MM.1S (cell line): ENCODE measurements at places on chromosomes 7 and 10.
A peak's percentile ranks its signal among the peaks of the same experiment; 100 is the strongest.

- no peak for DNase-seq
Observed at GRCh38 chr7:80924090-80924489, 5.2 kb upstream of the SEMA3C start.

- DNase-seq = no peak
Observed at GRCh38 chr7:51011710-51012350, 229.1 kb upstream of the GRB10 start.

DNA sequence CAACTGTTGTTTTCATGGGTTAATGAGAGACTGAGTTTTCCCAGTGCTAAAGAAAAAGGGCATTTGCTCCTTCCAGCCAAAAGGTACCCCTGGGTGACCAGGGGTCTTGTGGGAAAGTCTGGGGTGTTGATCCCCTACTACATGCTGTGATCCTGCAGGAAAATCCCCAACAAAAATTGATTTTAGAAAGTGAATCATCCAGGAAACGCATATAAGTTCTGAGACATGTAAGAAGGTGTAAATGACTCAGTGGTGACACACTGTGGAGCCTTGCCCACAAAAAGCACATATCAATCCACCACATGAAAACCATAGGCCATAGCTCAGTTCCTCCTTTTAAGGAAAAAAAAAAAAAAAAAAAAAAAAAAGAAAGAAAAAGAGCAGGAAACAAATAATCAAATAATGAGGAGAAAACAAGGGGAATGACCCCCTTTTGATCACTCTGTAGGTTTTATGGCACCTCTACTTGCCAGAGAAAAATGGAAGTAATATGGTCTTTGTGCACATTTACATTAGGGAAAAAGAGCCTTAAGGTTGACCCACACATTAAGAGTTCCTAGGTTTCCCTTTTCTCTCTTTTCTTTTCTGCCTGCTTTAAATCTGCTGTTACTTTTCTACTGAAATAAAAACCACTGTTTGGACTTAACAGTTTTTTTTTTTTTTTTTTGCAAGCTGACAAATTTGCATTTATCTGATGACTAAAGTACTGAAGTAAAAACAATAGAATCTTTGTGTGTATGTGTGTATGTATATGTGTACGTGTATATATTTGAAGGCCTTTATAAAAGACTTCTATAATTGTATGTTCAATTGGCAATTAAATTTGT, 386.0 kb downstream of the KIF20B start:
- peak; percentile 12 for DNase-seq

- DNase-seq = no peak
Observed at GRCh38 chr7:31549611-31550010, 35.7 kb downstream of the ITPRID1 start.

DNA sequence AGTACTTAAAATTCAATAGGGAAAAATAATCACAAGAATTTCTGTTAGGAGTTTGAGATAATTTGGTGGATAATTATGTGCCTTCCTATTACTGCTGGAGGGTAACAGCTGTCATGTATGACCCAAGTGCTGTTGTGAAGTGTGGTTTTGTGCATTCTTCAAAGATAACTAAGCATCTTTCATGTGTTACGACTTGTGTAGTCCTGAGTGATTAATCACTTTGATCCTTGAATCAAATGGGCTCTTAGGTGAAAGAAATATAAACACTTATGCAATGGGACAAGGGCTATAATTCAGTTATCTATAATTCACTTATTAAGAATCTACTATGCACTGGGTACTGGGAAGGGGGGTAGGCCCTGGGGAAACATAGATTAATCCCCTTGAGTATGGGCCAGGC, 89.0 kb downstream of the CH25H start:
- no peak for DNase-seq

GRCh38 chr10:33314811-33315561, 19.5 kb downstream of the NRP1 start:
- DNase-seq = no peak

- no peak for DNase-seq
Observed at GRCh38 chr10:4672201-4672600, 153.8 kb upstream of the AKR1E2 start.

- DNase-seq = no peak
Observed at GRCh38 chr7:21603972-21604749, 61.3 kb downstream of the DNAH11 start.

- DNase-seq = no peak
Observed at GRCh38 chr7:73717991-73718405, 1.5 kb downstream of the STX1A start.

DNA sequence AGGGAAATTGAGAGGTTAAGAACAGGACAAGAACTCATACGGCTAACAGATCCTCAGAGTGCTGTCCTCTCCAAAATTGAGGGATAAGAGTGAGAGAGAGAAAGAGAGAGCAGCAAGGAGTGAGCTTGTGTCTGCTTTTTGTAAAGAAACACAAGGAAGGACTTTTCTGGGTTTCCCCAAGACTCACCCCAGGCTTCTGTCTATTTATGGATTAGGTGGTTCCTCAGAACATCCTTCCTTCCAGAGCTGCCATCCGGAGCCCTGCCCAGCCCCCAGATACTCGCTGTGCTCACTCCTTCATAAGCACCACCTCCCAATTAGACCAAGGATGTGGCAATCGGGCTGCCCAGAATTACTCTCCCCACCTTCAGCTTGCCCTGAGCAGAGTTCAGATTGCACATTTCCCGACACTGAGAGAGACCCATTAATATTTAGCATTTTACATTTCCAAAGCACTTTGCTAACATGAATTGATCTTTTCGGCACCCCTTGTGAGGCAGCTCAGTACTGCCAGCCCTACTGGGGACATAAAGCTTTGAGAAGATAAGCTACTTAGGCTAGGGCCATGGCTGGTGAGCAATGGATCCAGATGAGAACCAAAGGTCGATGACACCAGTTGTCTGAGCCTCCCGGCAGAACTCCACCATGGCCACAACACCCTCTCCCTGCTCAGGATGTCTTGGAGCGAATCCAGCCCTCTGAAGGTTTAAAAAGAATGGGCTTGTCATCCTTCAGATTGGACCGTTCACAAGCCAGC, 19.2 kb upstream of the R3HCC1L start:
- no peak for DNase-seq

- no peak for DNase-seq
Observed at GRCh38 chr10:124748166-124748565, 4.0 kb upstream of the FAM53B start.

- DNase-seq = no peak
Observed at GRCh38 chr10:125091891-125092290, 68.5 kb downstream of the CTBP2 start.

GRCh38 chr10:50558371-50558770, 65.4 kb downstream of the SGMS1 start:
- no peak for DNase-seq

- DNase-seq = no peak
Observed at GRCh38 chr7:26657206-26657641, 207.2 kb downstream of the SKAP2 start.

DNA sequence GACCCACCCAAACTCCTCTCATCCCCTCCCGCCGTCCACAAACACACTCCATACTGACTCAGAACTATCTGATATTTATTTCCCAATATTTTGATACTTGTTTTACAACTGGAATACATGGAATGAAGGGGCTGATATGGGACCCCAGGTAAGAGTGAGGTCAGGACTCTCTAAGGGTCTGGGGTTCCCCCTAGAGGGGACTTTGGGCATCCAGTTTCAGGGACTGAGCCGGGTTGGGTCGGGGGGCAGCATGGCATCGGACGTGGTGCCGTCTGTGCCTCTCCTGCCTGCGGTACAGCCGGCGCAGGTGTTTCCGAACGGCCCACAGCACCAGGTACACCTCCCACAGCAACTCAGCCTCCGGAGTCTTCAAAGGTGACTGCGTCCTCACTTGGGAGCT, 7.5 kb downstream of the SPACDR start:
- DNase-seq = no peak

- DNase-seq = no peak
Observed at GRCh38 chr7:95471071-95471470, 14.7 kb upstream of the ASB4 start.

DNA sequence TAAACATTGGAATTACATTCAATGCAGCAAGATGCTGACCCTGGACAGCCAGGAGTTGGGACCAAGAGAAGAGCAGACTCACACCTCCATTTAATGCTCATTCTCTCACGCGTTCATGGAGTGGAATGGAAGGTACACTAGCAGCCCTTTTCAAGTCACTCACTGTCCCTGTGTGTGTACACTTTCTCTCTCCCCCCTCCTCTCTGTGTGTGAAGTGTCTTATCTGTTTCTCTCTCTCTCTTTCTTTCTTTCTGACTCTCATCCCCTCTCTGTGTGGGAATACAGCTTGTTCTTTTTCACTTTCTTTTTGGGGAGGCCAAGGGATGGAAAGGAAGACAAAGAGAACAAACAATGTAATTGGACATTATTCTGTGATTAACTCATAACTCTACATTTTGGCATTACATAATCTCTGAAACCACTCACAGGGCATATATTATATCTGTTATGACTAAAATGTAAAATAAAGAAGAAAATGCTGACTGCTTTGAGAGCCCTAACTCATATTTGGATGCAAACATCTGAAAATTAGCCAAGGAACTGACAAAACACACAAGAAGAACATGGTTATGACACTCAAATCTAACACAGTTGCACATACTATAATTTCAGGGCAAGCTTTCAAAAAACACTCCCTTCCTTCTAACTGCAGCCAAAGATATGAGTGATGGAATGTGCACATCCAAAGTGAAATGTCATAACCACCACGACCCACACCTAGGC, 188.8 kb downstream of the PARD3 start:
- no peak for DNase-seq

DNA sequence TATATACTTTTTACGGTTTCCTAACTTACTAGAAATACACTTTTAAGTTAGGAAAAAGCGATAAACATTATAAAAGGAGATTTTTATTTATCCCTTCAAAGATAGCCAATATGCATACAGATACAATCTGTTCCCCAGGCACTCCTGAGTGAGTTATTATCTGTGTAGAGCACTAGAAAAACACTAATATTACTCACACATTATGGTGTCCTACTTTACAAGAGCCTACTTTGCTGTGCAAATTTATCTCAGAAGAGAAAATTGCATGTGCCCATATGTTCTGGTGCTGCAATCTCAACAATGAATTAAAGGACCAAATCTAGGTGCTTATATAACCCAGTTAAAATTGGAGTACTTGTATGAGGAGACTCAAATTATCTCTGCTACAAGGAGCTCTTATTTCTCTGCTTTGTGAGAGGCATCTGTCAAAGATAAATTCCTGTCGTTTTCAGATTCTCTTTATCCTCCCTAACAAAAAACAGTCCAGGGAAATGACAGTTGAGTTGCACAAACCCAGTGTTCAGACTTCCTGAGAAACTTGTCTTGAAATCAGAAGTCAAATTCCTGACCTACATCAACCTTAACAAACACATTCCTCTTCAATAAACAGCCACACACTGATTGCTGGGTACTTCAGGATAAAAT, 28.9 kb downstream of the CPA1 start:
- no peak for DNase-seq

DNA sequence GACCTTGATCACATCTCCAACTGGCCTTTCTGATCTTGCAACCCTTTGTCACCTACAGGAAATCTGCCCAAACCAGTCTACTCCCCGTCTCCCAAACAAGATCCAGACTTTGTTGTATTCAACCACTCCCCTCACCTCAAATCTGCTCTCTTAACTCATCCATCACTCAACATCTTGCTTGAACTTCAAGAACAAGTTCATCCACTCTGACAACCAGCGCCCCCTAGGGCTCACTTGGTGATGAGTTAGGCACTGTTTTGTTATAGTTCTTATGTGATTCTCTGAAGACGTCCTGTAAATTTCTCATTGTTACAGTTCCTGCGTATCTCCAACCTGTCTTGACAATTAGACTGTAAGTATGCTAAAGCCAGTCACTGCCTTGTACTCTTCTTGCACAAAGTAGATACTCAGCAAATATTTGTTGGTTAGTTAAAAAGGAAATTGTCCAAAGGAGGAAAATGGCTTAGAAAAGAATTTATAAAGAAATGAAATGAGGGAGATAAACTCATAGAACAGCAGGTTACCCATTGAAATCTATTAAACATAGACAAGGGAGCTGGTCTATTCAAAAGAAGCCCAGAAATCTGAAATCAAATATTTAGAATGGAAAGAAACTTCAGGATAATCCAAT, 5.3 kb downstream of the FRMD4A start:
- no peak for DNase-seq

DNA sequence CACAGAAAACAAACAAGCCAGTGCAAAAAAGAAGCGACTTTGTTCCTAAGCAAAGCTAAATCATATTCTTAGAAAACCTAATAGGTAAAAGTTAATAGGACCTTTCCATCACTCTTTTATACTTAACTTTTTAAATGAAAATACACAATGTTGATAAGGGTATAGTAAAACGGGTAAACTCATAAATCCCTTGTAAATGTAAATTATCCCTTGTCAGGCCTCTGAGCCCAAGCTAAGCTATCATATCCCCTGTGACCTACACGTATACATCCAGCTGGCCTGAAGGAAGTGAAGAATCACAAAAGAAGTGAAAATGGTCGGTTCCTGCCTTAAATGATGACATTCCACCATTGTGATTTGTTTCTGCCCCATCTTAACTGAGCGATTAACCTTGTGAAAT, 76.4 kb downstream of the GSAP start:
- DNase-seq = no peak

GRCh38 chr10:92024700-92025099, 101.1 kb downstream of the BTAF1 start:
- no peak for DNase-seq

DNA sequence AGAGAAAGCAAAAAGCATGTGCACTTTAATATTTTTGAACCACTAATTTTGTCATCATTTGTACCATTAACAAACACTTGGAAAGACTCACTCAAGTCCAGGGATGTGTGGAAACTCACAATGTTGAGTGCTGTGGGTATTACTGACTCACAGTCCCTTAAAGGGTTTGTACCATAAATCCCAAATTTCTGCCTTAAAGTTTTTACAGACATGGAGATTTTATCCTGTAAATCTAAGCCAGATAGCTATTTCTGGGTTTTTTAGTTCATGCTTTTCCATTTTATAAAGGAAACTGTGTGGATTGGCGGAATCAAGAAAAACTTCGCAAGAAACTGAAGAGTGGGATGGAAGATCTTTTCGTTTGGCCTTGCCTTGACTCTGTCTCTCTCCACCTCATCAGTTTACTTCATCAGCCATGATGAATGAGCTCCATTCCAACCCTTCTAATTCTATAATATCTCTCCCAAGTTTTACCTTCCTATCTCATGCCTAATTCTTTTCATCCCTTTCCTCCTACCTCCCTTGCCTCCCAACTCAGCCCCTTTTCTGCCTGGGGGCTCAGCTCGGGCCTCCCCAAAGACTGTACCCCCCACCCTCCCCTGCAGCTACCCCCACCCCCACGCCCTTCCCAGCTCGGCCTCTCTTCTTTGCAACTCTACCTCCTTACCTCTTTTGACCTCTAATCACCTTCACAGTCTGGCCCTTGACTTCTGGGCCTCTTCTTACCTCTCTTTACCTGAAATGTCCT, 218.5 kb upstream of the MKLN1 start:
- peak; percentile 34 for DNase-seq

GRCh38 chr7:158957510-158957906, 101.2 kb downstream of the DYNC2I1 start:
- no peak for DNase-seq

DNA sequence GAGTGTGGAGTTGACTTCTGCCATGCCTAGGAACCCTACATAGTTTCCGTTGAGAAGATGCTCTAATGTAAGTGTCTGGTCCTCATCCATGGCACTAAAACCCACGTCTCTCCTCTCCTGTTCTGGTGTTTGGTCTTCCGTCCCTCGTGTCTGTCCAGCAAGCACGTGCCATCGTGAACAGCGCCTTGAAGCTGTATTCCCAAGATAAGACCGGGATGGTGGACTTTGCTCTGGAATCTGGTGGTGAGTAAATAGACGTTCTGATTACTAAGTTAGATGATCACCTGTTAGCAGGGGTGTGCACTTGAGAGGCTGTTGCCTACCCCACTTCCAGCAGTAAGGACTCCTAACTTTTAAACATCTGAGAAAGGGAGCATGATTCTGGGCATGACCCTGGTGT, 15.1 kb upstream of the GET4 start:
- no peak for DNase-seq
